ENCODE measurements at places on chromosomes 16 and 17.

DNA sequence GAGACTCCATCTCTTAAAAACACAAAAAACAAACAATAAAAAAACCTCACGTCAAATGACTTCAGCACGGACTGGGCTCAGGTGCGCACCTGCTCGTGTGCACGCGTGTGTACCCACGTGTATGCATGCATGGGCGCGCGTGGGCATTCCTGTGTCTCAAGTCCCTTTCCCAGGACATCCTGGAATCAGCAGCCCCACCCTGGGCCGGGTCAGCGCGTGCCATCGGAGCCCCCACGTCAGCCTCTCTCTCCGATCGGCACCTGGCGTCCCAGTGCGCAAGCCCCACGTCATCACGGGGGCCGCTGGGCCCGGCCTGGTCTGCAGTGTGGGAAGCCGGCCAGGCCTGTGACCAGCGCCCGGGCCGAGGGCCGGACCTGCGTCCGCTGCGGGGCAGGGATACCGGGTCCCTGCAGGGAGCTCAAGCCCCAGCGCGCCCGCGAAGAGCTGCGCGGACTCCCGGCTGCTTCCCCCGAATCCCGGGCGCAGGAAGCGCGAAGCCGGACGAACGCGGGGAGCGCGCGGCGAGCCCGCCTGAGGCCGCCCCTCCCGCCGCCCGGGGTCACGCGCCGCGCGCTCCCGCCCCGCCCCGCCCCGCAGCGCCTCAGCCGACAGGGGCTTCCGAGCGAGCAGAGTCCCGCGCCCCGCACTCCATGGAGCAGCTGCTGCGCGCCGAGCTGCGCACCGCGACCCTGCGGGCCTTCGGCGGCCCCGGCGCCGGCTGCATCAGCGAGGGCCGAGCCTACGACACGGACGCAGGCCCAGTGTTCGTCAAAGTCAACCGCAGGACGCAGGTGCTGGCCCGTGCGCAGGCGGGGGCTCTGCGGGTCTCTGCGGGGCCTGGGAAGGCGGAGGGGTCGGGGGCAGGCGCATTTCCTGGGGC is at the start of gene FN3K:
TSS of gene FN3K (plus strand) at position 629 of the 880 bp plus-strand sequence. CDS start at position 651, 22 bp downstream.
- peak; percentile 48 for DNase-seq

DNA sequence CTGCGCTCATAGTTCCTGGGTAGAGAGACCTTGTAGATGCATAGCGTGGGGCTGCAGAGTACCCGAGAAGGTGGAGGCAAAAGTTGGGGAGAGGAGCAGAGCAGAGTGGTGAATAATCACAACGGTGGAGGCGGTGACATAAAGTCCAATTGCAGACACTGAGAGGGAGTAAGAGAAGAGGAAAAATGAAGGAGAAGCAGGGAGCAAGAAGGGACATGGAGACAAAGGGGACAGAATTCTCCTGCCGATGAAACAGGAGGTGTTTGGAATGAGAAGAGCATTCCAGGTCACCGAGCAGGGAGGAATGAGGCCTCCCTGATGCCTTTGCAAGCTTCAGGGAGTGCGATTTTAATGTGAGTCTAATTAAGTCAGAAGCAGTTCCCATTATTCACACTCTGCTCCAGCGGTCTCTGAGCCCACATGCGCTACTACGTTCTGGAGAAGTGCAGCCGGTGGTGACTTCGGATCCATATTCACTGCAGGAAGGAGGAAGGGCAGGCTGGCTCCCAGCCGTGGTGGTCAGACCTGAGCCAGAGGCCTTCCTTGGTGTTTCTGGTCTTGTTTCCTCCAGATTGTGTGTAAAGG is 108.0 kb upstream of the DNAH9 start:
- DNase-seq: no peak

DNA sequence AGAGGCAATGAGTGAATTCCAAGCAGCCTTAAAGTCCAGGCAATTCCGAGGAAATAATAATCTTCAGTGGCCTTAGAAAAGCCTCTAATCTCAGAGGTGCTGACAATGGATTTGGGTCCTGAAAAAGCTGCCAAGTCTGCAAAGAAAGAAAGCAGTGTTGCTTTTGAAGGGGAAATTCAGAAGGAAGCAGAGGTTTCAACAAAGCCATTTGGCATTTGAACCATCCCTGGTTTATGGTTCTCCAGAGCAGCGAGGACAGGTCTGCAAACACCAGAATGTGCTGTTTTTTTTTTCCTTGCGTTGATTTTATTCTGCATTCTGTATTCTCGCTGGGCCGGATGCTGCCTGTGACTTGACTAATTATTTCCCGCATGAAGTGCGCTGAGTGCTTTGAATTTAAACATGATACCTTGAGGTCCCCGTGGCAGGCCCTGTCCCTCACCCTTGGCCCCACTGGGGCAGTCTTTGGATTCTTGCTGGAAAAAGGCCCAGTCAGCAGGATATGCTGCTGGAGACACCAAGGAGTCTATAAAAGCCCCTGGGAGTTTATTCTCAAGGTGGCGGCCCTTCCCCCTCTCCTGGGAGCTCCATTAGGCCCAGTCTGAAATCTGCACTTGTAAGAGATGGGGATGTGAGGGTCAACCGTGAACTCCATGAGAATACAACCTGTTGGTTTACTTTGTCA is 338.3 kb downstream of the HAPSTR1 start:
- DNase-seq: no peak

DNA sequence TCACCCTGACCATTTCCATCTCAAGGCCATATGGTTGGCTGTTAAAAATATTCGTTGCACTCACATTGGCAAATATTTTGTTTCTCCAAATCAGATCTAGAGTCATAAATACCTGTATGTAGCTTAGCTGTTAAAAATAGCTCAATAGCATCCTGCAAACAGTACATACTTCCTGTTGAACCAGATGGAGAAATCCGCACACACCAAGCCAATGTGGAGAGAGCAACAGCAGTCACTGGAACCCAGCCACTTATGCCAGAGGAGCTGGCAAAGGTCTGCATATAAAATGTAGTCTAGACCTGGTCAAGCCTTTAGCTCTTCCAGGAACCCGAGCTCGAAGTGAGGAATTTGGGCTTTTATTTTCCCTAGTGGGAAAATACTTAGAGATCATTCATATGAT is 146.4 kb upstream of the KCNJ16 start:
- no peak for DNase-seq

- DNase-seq: peak; percentile 98
Measured at GRCh38 chr16:90022209-90023077, 3.2 kb upstream of the DBNDD1 start.

Data from urothelium cell line (cell line).